ENCODE measurements at places on chromosomes 4 and X.

GRCh38 chr4:179163147-179163546, 1720.9 kb upstream of the AGA start:
- DNase-seq: no peak

- no peak for DNase-seq
These were observed 237.8 kb upstream of the ANXA3 start for GRCh38 chr4:78313754-78314120.

DNA sequence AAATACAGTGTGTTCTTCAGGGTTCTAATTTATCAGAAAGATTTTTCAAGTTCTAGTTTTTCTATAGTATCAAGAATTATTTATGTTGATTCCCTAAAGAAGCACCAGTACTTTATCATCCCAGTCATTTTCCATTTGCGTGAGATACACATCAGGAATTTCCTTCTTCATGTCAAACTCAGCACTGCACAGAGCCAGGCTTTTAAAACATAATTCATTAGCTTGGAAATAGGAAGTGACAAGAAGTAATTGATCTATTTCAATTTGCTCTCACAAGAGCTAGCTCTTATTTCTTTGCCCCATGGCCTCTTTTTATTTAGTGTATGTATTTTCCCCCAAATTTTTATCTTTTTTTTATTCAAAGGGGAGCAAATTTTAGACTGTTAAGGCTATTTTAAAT, 13.0 kb upstream of the SLC10A4 start:
- DNase-seq: no peak

- DNase-seq: no peak
These were observed 99.5 kb upstream of the CTSO start for GRCh38 chr4:156053174-156053573.

- DNase-seq: no peak
These were observed 384.7 kb upstream of the LCORL start for GRCh38 chr4:18406264-18406663.

DNA sequence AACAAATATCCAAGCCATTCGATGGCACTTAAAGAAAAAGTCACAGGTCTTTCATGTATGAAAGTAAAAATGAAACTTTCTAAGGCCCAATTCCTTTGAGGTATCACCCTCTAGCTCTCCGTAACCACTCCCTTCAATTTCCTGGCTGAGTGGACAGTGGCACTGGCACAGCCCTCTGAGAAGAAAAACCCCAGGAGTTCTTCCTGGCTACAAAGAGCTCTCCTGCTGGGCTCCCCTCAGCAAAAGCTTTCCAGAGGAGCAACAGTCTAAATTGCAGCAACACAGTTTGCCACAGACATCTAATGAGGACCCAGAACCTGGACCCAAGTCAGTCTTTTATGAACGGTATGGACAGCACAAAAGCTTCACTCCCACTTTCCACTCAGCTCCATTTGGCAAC, 71.8 kb downstream of the FUNDC1 start:
- no peak for DNase-seq

DNA sequence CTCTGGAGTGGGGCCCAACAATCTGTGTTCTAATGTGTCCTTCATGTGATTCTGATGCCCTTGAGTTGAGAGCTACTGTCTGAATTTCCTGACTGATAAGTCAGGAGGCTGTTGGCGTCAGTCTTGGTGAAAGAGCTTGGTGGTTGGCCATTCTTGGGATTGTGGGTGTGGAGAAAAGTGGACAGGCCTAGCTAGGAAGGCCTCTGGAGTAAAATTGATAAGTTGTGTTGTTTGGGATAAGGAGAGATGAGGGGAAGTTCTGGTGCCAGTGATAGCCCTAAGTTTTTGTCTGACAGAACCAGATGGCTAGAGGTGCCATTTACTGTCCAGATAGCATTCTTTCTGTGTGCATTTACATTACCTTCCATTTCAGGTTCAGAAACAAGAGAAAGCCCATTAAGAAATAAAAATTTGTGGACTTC, 11.7 kb downstream of the NSD2 start:
- DNase-seq: peak; percentile 55

DNA sequence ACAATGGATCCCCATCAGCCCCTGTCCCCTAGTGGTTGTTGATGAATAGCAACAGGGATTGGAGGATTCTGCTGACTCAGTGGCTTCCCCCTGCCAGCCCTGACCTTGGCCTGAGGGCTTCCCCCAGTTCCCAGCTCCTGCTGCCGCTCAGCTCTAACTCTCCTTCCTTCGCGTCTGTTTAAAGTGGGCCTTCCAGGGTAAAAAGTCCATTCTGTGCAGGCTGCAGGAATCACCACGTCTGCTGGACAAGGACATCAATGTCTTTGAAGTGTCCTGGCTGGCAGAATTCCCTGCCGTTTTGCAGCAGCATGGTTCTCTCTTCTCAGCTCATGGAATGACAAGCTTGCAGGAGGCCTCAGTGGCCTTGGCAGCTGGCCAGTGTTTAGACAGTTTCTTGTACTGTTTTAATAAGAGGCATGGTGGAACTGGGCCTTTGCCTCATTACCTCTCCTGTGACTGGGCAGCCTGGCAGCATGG, 152.5 kb upstream of the STX18 start:
- DNase-seq: no peak

DNA sequence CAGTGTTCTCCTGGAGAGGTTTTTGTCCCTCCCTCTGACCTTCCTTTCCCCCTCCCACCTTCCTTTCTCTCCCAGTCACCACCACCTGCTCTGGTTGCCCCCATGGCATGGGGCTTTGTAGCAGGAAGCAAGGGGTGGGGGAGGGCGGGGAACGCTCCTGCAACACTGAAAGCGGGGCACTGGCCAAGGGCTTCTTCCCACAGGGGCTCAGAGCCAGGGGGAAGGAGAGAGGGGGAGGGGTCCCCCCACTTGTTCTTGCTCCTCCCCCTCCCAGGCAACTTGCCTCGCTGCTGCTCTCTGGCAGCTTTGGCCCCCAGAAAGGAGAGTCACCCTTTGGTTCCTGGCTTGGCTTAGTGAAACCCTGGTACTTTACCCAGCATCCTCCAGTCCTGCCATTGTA, 48.4 kb downstream of the BCORL1 start:
- DNase-seq: no peak

GRCh38 chrX:153961292-153961691, 10.3 kb downstream of the HCFC1 start:
- no peak for DNase-seq

DNA sequence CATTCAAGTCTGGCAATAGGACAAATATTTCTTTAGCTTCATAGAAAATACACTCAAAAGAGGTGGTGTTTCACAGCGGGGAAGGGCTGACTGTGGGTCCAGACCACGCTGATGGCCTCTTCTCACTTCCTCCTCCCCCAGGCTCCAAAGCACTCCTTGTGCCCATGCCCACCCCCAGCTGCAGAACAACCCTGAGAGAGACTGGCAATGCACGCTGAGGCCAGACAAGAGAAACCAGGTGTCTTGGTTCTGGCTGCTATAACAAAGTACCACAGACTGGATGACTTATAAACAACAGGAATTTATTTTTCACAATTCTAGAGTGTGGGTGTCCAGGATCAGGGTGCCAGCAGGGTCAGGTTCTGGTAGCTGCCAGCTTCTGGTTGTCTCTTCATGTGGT, 386.1 kb downstream of the FBXW7 start:
- DNase-seq: no peak

- no peak for DNase-seq
These were observed 224.7 kb downstream of the RBMX2 start for GRCh38 chrX:130626521-130626920.

DNA sequence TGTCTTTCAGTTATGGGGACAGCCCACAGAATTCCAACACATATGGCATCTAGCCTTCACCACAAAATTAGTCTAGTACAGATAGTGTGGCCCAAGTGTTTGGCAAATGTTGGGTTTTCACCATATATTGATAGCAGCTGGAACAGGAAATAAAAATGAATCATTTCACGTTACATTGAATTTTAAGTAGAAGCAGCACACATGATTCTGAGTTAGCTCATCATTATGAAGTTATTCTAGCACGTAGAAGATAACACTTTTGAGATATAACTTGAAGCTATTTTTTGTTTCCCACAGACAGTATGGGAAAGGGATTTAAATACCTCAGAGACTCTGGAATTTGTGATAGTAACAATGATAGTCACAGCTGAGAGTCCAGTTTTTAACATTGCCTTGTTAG, 118.7 kb downstream of the FAT4 start:
- no peak for DNase-seq

GRCh38 chr4:126441173-126442035, 1126.6 kb downstream of the FAT4 start:
- no peak for DNase-seq

- DNase-seq: no peak
These were observed 536.3 kb upstream of the HTR2C start for GRCh38 chrX:114047558-114047957.
